Activated CD4-positive, CD25-positive, alpha-beta regulatory T cell treated with anti-CD3 and anti-CD28 coated beads, Interleukin-2, amount 50 U/mL, for 24 hours (primary cell): ENCODE measurements at places on chromosomes 7 and 10.

DNA sequence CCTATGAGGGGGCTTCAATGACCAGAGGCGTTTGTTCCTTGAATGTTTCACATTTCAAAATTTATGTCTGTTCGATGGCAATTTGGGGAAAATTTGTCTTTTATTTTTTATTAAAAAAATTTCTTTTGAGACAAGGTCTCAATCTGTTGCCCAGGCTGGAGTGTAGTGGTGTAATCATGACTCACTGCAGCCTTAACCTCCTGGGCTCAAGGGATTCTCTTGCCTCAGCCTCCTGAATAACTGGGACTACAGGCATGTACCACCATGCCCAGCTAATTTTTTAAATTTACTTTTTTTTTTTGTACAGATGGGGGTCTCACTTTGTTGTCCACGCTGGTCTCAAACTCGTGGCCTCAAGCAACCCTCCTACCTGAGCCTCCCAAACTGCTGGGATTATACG is 39.7 kb downstream of the OTUD1 start:
- no peak for ATAC-seq

DNA sequence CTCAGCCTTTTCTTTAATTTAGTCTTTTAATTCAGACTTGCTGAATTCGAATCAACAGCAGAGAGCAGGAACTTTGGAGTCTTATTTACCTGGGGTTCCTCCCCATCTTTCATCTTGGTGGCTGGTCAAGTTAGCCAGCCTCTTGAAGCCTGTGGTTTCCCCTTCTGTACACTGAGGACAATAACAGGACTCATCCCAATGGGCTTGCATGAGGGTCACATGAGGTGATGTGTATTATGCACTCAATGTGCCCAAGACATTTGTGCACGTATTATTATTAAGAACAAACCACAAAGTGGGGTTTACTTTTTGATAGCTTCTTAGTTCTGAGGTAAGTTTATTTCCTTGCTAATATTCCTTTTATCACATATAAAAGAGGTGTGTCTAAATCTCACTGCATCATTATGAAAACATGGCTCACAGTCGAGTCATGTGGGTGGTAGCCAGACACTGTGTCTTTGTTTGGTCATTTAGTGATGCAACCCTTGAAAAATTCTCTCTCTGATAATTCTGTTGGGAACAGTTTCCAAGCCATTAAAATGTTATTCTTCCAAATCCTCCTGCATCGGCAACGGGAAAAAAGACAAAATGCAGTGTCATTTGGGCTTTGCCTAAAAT is 86.5 kb upstream of the GRB10 start:
- ATAC-seq, result no peak

DNA sequence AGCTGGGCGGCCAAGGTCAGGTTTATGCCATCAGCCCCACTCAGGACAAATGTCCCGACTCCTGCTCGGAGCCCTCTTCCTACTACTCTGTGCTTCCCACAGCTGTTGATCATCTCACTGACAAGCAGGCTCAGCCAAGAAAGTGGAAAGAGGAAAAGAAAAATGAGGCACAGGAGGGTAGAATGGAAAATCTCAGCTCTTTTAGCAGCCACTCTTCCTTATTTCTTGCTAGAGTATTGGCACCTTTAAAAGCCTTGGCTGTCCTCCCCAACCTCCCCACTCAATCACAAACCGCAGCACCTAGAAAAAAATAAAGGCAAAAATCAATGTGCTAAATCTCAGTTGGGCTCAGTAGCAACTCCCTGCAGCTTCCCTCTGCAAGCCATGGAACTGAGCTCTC is 35.3 kb upstream of the AGK start:
- no peak for ATAC-seq

GRCh38 chr10:128210215-128211063 is 84.2 kb upstream of the MKI67 start:
- peak; percentile 65 for ATAC-seq

DNA sequence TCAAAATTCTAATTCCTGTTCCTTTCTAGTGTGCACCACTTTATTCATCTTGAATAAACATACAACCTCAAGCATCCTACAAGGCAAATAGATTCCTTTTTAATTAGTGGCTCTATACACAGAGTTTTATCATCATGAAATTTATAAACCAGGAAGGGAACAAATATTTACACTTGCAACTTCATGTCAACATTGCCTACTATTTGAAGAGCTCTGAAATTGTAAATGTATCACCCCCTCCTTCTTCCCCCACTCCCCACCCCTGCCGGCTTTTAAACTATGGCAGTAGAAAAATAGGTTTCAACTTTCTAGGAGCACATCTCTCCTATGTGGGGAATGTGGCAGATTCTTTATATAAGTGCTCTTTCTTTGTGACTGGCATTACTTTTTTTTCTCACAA is 49.6 kb downstream of the KAT6B start:
- no peak for ATAC-seq

DNA sequence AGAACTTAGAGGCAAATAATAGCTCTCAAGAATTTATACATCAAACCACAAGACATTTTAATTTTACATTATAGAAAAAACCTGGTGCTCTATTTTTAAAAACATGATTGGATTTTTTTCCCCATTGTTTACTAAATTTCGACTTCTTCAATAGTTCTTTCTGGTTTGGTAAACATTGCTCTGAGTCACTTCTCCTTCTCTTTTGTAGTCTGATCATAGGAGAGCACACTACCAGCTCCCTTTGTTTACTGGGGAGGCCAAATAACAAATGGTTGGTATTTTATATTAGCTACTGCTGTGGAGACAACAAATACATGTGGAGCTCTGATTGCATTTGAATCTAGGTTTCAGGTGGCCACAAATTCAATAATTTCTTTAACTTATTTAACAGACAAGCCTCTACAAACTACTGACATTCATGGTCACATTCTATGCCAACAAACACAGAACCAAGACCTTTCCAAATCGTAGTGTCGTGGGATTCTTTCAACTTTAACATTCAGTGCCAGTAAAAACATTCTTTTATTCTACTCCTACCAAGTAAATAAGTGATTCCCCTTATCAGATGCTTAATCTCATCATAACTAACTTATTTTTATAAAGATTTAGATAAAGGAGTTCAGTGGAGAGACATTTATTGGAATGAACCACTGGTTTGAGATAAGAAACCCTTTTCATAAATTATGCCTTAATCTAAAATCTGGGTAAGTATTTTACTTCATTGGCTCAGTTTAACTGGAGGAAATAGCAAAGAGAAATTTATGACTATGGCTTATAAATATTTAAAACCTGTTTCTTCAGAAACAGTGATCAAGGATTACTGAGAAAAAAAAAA is 17.7 kb upstream of the FXYD4 start:
- ATAC-seq, result no peak

DNA sequence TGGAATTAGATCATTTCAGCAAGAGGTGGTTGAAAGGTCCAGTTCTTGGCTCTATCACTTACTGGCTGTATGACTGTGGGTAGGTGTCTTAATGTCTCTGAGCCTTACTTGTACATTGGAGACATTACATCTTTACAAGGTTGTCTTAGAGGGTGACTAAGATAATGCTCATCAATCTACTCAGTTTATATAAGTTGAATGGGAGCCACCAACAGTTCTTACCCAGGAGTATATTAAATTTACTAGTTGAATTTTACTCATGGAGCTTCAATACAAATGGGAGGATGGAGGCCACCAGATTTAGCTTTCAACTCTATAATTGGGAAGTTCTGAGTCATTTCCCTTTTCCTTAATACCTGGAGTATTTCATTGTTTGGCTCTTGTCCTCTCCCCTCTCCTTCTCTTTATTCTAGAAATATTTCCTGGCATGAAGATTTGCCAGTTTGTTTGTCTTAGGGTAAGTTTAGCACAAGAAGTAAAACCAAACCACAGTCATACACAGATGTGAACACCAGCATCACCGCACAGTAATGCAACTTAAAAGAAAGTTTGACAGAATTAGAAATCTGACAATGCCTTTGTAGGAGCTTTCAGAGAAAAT is 222.8 kb downstream of the LRMDA start:
- ATAC-seq, result no peak

DNA sequence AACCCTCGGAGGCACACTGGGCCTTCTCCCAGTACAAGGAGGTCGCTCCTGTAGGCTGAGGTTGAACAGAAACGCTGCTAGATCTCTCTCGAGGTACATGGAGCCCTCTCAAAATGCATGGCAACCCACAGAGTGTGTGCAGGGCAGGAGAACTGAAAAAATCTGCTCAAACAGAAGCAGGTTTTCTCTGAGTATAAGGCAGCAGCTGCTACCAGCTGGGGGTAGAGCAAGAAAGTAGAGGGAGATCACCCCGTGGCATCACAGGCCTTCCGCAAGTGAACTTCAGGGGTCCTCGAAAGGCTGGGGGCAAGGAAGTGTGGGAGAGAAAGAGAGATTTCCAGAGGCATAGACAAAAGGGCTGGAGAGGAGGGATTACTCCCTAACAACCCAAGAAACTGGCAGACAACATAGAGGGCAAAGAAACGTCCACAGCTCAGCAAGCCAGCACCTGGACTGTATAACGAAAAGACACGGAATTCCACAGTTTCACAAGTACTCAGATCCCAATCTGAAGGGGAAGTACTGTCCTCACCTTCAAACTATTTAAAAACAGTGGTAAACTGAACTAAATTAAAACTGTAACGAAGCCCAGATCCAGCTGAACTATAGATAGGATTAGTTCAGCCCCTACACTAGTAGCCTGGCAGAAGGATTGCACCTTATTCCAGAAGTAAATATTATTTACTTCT is 299.2 kb downstream of the IPMK start:
- no peak for ATAC-seq

GRCh38 chr10:14378387-14378960 is 47.8 kb upstream of the FRMD4A start:
- no peak for ATAC-seq

- no peak for ATAC-seq
These were observed 1297.5 kb upstream of the SORCS1 start for GRCh38 chr10:108462005-108462404.
